ENCODE measurements at places on chromosomes 7 and 10. TPM values are rescaled to one million over a fixed set of nuclear protein-coding genes. Genes with fewer than 3 reads are reported as not detected.

Gene MTERF1
- total RNA-seq, result 18.4 TPM

Gene OR2A5
- total RNA-seq, result not detected

Gene GJD4
- total RNA-seq, result 0.20 TPM

Gene TRIM50
- total RNA-seq, result not detected

Gene OGA
- 173 TPM for total RNA-seq

Gene MICU1
- 74.9 TPM for total RNA-seq

Gene CADPS2
- 36.7 TPM for total RNA-seq

Gene TSPAN15
- 27.2 TPM for total RNA-seq

Gene HTR5A
- 0.99 TPM for total RNA-seq

Gene ADIRF
- total RNA-seq, result 63.9 TPM

Gene SPDYE16
- total RNA-seq, result not detected

Gene ST8SIA6
- total RNA-seq, result 24.3 TPM

Gene CXCL12
- 152 TPM for total RNA-seq

Gene MYL7
- not detected for total RNA-seq

Gene BMPER
- total RNA-seq, result 36.3 TPM

Gene MLXIPL
- 0.55 TPM for total RNA-seq

Gene XPNPEP1
- 92.4 TPM for total RNA-seq

Gene HECW1
- 23.5 TPM for total RNA-seq

Gene METTL27
- 4.2 TPM for total RNA-seq

Gene OIT3
- 0.99 TPM for total RNA-seq

Gene CHRM2
- total RNA-seq, result 5.3 TPM

Gene SMO
- total RNA-seq, result 49.0 TPM

Gene ZNF3
- total RNA-seq, result 28.5 TPM

Gene ICA1
- total RNA-seq, result 33.3 TPM

Gene CASTOR2
- 21.0 TPM for total RNA-seq

Gene LEP
- total RNA-seq, result 0.10 TPM

Gene SPDYE2B
- total RNA-seq, result not detected

Gene OR9A2
- 0.28 TPM for total RNA-seq

Gene COMMD3
- total RNA-seq, result 55.9 TPM

Gene PNLIPRP2
- 0.22 TPM for total RNA-seq

Gene LRIT1
- not detected for total RNA-seq

Gene GFRA1
- total RNA-seq, result 30.5 TPM

Gene PLXNA4
- 29.7 TPM for total RNA-seq

Gene CALCR
- 2.4 TPM for total RNA-seq

Gene CUX1
- total RNA-seq, result 45.1 TPM

Gene NKX1-2
- 0.79 TPM for total RNA-seq

Gene MEOX2
- 21.3 TPM for total RNA-seq

Gene MYPN
- total RNA-seq, result 0.10 TPM

Gene CYP2C19
- 0.22 TPM for total RNA-seq

Gene SLC39A12
- total RNA-seq, result 46.9 TPM

Gene ADAM12
- total RNA-seq, result 36.0 TPM

Gene CEP55
- total RNA-seq, result 6.9 TPM

Gene CYP3A4
- total RNA-seq, result 0.11 TPM

Gene ADAM8
- 1.7 TPM for total RNA-seq

Gene AVPI1
- total RNA-seq, result 11.6 TPM

Gene SVOPL
- 0.79 TPM for total RNA-seq

Gene TSC22D4
- total RNA-seq, result 141 TPM

Gene WNT8B
- 0.10 TPM for total RNA-seq

Gene GALNT17
- total RNA-seq, result 45.2 TPM

Gene FXYD4
- total RNA-seq, result not detected

Gene ALOX5
- 2.1 TPM for total RNA-seq

Gene SPAM1
- not detected for total RNA-seq

Gene SMIM30
- total RNA-seq, result 78.7 TPM

Gene GPR85
- 46.8 TPM for total RNA-seq

Gene NME8
- total RNA-seq, result not detected

All from spinal cord (tissue), 10 donors.